Hindlimb muscle (tissue), 1 donor: ENCODE measurements at places on chromosomes 7 and 10. TPM values are rescaled to one million over a fixed set of nuclear protein-coding genes. Genes with fewer than 3 reads are reported as not detected.

CDHR1 gene
- 1.0 TPM for polyA plus RNA-seq

ELAPOR2 gene
- polyA plus RNA-seq, result 6.4 TPM

MUC12 gene
- 0.27 TPM for polyA plus RNA-seq

GPER1 gene
- 14.2 TPM for polyA plus RNA-seq

SLC29A4 gene
- polyA plus RNA-seq, result 37.4 TPM

VAX1 gene
- not detected for polyA plus RNA-seq
